ENCODE measurements at places on chromosomes 16 and 17.

DNA sequence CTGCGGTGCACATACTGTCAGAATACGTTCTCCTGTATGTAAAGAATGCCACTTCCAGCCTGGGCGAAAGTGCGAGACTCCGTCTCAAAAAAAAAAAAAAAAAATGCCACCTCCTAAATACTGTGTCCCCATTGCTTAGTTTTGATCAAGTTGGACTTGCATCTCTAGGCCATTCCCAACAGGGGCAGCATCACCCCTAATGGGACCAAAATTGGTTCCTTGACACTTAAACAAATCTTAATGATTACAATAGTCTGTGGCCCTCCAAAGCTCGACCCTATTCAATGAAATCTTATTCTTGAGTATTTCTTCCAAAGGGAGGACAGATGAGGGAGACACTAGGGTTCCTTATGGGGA is 154.7 kb upstream of the PLCG2 start:
- no peak for DNase-seq

- no peak for DNase-seq
Measured at GRCh38 chr16:53556521-53556920, 53.5 kb upstream of the AKTIP start.

DNA sequence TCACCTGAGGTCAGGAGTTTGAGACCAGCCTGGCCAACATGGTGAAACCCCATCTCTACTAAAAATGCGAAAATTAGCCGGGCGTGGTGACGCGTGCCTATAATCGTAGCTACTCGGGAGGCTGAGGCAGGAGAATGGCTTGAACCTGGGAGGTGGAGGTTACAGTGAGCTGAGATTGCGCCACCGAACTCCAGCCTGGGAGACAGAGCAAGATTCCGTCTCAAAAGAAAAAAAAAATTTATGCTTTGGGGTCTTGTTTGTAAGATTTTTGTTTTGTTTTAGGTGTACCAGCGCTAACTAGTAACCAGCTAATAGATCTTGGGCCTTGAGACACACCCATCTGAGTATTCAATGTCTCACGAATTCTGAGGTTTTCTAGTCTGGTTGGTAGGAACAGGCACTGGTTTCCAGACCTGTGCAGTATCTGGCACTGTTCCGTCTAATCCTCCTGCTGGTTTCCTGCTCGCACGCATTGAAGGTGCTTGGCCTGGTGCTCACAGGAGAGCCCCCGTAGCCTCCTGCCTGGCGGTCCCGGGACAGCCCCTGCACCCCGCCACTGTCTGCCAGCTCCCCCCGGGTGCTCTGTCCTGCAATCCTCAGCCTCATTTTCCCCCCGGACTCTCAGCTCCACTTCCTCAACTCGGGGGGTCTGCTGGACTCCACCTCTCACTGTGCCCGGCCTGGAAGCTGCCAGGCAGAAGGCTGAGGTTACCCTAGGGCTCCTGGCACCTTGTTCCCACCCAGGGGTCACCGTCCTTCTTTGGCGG is 10.6 kb upstream of the DUS1L start:
- DNase-seq, result no peak

GRCh38 chr16:49639739-49640431 is 216.0 kb downstream of the ZNF423 start:
- no peak for DNase-seq

- DNase-seq, result no peak
Measured at GRCh38 chr17:6779411-6779810, 3.4 kb downstream of the FBXO39 start.
